ENCODE measurements at places on chromosomes 11 and 22.

- no peak for DNase-seq
These were observed 1.6 kb downstream of the SUN2 start for GRCh38 chr22:38753948-38754750.

DNA sequence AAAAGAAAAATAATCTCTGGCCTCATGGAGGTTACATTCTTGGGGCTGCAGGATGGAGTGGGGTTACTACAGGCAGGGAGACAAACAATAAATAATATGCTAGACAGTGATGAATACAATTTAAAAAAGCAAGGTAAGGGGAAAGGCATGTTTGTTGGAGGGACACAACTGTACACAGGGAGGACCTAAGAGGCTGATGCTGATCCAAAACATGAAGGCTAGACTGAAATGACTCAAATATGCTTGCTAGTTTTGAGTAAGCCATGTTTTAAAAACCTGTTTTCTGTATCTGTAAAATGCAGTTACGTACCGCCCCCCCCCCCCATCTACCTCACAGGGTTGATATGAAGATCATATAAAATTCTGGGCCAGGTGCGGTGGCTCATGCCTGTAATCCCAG lies 44.0 kb downstream of the EIF4ENIF1 start:
- no peak for DNase-seq

DNA sequence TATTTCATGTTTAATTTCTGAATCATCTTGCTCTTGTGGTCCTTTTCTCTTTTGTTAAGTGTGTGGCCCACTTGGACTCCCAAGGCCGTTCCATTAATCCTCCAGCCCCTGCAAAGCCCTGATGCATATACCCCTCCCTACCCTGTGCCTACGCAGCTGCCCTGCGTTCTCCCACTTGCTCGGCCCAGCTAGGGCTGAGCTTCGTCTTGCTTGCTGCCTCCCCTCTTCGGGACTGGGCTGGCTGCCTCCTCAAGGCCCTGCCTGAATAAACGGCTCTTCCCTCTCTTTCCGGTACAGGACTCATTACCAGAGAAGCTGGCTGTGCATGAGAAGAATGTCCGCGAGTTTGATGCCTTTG lies 28.5 kb downstream of the ARHGAP1 start:
- no peak for DNase-seq

GRCh38 chr22:32743046-32743445 lies 58.5 kb upstream of the TIMP3 start:
- DNase-seq = no peak

- peak; percentile 28 for DNase-seq
These were observed 16.2 kb upstream of the SHANK3 start for GRCh38 chr22:50656122-50657070.

GRCh38 chr22:37911697-37912096 lies 5.6 kb downstream of the MICALL1 start:
- no peak for DNase-seq

DNA sequence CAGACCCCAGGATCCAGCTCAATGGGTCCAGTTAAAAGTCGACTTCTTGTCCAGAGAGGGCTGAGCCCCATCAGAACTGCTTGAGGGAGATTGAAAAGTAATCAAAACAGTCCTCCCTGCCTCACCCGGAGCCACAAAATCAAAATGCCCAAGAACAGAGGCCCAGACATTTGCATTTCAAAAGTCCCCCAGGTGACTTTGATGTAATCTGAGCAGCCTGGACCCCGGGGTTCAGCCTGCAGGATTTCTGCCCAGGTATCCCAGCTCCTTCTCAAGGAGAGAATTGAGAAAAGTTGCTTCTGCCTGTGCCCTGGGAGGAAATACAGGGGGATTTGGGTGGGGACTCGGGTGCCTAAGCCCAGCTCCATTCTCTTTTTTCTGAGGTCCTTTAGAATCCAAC lies 1385.0 kb downstream of the TBC1D22A start:
- no peak for DNase-seq

DNA sequence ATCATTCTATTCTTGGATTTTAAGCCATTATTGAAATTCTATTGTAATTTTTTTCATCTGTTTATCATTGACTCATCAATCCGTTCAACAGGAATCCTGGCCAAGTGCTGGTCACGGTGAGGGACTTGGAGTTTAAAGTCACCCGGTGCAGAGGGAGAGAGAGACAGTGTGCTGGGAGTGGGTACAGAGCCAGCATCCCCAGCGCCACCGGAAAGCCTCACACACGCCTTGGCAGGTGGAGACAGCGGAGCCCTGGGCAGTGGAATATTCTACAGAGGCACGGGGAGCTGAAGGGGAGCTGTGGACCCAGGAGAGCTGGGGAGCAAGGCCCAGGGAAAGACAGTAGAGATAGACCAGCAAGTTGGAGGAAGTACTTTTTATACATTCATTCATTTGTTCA lies 787.6 kb downstream of the BRD1 start:
- DNase-seq = no peak
